Activated CD4-positive, alpha-beta T cell treated with anti-CD3 and anti-CD28 coated beads, Interleukin-2, amount 10 ng/mL, durations not matched to agents 24 days and 14 days (primary cell): ENCODE measurements at places on chromosomes 7 and 10.

DNA sequence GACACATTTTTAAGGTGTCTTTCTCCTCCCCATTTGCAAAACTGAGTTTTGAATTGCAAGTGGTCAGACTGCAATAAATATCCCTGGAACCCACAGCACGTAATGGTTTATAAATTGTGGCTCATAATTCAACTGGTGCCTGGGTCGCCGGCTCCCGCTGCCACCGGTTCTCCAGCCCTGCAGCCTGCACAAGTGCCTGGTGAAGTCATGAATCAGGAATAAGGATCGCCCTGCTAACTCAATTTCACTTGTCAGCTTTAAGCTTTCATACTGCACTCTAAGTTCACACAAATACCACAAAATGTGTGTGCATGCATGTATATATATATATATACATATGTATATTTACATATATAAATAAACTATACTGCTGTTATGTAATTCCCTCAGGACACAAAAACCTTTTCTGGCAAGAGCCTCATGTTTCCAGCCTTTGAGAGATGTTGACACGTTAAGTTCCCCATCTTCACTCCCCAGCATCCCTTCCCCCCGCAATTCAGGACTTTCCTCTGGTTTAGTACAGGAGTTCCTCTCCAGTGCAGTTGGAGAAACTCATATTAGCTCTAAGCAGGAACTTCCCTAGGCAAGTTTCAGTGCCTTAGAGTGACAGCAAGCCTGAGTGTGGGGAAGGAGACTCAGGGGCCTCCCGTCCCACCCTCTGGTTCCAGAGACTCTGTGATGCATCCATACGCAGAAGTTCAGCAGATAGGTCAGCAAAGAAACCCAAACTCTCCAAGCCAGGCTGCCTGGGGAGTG is 129.2 kb upstream of the UNC5B start:
- DNase-seq, result no peak

- DNase-seq, result no peak
Observed at GRCh38 chr10:15060638-15061037, 16.9 kb downstream of the OLAH start.

- no peak for DNase-seq
Observed at GRCh38 chr7:42677751-42678699, 233.8 kb downstream of the C7orf25 start.

DNA sequence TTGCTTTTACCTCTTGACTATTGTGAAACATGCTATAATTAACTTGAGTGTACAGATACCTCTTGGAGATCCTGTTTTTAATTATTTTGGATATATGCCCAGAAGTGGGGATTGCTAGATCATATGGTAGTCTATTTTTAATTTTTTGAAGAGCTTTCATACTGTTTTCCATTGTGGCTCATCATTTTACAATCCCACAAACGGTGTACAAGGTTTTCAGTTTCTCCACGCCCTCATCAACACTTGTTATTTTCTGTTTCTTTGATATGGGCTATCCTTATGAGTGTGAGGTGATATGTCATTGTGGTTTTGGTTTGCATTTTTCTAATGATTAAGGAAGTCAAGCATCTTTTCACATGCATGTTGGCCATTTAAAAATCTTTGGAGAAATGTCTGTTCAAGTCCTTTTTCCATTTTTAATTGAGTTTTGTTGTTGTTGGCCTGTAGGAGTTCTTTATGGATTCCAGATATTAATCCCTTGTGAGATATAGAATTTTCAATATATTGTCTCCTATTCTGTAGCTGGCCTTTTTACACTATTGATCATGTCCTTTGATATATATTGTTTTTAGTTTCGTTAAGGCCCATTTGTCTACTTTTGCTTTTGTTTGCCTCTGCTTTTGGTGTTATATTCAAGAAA is 7.5 kb downstream of the AGK start:
- peak; percentile 79 for DNase-seq

DNA sequence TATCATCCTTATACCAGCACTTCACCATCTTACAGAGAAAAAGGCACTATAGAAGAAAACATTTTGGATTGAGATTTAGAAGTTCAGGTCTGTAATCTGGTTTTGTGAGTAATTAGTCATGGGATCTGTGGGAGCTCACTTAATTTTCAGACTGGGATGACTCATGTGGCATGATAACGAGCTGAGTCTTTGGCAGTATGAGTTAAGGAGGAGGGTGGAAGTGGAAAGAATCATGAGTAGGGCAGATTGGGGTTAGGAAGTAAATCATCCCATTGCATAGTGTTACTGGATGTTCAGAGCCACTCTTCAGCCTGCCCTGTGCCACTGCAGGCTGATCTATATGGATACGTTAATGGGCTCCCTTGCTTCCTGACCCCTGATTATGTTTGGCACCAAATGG is 64.9 kb downstream of the ZNF92 start:
- no peak for DNase-seq

GRCh38 chr10:69086001-69086509 is 1.8 kb upstream of the SRGN start:
- peak; percentile 66 for DNase-seq

- no peak for DNase-seq
Observed at GRCh38 chr10:61673360-61673759, 10.6 kb downstream of the CABCOCO1 start.

DNA sequence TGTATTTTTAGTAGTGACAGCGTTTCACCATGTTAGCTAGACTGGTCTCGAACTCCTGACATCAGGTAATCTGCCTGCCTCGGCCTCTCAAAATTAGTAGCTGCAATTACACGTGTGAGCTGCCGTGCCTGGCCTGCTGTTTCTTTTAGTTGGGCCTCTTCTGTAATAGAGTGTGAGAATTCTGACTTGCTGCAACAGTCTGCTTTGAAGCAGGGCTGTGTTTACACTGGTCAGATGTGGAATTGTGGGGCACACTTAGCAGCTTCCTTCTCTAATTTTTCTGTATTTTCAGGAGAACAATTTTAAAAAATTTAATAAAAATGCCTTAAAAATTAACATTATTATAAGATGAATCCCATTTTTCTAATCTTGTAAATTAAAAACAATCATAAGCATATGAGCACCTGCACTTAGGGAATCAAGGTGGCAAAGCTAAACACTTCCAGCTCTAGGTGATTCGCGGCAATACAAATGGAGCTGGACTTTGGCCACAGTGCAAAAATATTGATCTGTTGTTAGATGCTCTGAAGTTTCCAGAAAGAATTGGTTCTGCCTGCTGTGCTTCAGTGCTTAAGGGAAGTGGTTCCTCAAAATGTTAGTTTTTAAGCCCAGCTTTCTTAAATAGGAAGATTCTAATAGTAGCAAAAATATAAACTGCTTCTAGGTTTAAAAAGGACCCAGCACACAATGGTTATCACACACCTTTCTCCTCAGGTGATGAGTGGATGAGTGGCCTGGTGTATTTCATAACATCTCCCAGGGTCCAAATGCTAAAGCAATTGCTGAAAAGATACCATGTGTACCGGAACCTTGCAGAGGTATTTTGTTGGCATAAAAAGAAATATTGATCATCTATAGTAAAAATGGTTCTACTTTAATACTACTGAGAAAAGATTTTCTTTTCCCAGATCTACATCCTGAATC is 63.5 kb upstream of the ATRNL1 start:
- DNase-seq, result no peak

GRCh38 chr7:85014936-85015660 is 171.8 kb downstream of the SEMA3D start:
- DNase-seq, result no peak

GRCh38 chr7:127619681-127620405 is 1.9 kb upstream of the PAX4 start:
- no peak for DNase-seq

- DNase-seq, result no peak
Observed at GRCh38 chr7:28609608-28610007, 197.3 kb downstream of the CREB5 start.

DNA sequence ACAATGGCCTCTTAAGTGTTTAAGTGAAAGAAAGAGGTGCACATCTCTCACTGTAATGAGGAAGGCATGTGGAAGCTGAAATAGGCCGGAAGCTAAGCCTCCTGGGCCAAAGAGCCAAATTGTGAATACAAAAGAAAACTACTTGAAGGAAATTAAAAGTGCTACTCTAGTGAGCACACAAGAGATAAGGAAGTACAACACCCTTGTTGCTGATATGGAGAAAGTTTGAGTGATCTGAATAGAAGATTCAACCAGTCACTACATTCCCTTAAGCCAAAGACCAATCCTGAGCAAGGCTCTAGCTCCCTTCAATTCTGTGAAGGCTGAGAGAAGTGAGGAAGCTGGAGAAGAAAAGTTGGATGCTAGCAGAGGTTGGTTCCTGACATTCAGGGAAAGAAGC is 8.2 kb downstream of the DKK1 start:
- no peak for DNase-seq

DNA sequence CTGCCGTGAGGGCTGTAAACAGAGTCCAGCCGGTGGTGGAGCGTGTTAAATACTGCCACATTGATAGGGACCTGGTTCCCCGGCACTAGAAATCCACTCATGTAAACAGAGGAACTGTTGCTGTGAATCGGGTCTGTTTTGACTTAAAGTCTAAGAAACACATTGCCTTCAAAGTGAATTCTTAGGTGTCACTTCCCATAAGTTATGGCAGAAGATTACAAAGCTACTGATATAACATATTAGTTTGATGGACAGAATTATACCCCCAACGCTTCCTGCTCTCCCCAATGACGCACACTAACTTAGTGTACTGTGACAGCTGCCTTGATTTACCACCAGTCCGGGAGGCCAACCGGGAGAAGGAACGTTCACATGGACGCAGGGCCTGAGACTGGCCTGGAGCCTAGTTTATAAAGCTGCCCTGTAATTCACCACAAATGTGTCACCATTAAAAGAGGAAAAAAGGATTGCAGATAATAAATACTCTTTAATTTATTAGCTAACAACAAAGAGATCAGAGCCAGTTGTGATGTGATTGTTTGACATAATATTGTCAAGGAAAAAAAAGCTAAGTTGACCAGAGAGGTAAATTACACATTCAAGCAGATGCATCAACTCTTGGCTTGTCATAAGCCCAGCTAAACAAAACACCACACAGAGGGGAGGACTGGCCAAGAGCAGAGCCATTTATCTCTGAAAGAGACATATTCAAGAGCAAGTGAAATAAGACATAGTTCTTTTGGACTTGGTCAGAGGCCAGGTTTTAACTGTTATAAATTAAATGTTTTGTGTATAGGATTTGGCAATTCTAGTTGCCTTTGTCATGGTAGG is 820.6 kb downstream of the LRMDA start:
- no peak for DNase-seq

DNA sequence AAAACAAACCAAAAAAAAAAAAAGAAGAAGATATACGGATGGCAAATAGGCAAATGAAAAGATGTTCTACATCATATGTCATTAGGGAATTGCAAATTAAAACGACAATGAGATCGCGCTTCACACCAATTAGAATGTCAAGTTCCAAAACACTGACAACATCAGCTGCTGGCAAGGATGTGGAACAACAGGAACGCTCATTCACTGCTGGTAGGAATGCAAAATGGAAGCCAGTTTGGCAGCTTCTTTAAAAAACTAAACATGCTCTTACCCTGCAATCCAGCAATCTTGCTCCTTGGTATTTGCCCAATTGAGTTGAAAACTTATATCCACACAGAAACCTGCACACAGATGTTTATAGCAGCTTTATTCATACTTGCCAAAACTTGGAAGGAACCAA is 34.8 kb downstream of the CALML5 start:
- no peak for DNase-seq

GRCh38 chr7:30430276-30430675 is 48.3 kb downstream of the NOD1 start:
- DNase-seq, result no peak

- no peak for DNase-seq
Observed at GRCh38 chr7:36062154-36062815, 90.8 kb upstream of the EEPD1 start.

DNA sequence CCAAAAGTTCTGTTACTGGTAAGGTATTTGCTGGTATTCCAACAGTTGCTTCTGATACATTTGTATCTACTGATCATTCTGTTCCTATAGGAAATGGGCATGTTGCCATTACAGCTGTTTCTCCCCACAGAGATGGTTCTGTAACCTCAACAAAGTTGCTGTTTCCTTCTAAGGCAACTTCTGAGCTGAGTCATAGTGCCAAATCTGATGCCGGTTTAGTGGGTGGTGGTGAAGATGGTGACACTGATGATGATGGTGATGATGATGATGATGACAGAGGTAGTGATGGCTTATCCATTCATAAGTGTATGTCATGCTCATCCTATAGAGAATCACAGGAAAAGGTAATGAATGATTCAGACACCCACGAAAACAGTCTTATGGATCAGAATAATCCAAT is 131.0 kb downstream of the AASS start:
- no peak for DNase-seq

DNA sequence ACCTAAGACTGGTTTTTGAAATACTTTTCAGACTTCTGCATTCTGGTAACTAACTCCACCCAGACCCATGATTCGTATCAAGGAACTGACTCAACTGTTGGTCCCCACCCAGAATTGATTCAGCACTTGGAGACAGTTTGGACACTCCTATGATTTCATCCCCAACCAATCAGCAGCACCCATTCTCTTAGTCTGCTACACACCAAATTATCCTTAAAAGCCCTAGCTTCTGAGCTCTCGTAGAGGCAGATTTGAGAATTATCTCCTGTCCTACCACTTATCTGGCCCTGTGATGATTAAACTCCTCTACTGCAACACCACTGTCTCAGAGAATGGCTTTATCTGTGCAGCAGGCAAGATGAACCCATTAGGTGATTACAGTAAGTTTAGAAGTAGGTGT is 7.7 kb upstream of the GSTO1 start:
- DNase-seq, result peak; percentile 60

DNA sequence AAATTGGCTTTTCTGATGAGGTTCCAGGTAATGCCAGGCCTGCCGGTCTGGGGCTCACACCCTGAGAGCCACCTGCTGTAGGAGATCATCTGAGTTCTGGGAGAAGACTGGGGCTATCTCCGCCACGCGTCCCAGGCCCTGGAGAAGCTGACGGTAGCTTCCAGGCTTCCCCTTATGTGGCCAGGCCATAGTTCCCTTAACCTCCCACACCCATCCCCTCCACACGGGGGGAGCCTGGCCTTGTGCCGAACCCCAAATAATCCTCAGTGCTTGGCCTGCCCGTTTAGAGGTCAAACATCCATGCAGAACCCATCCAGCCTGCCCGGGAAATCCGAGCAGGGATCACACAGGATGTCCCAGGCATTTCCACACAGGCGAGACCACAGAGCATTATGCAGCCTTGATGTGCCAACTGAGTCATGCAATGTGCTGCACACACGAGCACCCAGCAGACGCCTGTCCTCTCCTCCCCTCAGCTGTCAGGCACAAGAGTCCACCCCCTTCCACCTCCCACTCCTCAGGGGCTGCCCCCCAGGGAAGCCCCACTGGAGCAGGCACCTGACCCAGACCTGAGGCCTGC is 176.2 kb downstream of the PRKAG2 start:
- no peak for DNase-seq

DNA sequence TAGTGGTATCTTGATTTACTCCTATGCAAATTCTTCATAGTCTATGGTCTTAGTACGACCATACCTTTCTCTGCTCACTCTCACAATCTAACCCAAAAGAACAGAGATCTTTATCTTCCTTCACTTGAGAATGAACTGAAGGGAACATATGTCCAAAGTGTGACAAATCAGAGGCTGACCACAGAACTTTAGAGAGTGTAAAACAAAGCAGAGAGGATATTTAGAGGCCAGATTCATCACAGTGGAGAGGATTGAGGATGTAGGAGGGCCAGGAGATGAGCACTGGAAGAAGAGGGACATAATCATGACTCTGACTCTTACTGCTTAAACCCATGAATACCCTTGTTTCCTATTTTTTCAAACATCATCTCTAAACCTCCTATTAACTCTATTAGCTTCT is 935.3 kb upstream of the PHF14 start:
- no peak for DNase-seq
